ENCODE measurements at places on chromosomes 4 and X. TPM values are rescaled to one million over a fixed set of nuclear protein-coding genes. Genes with fewer than 3 reads are reported as not detected.

TMEM154 gene
- total RNA-seq, result 8.6 TPM

TRIM75 gene
- not detected for total RNA-seq

ZAR1 gene
- total RNA-seq, result not detected

SSX4B gene
- not detected for total RNA-seq

HSFX3 gene
- not detected for total RNA-seq

TRMT10A gene
- total RNA-seq, result 7.2 TPM

AMBN gene
- not detected for total RNA-seq

CISD2 gene
- 12.8 TPM for total RNA-seq

CDKL2 gene
- total RNA-seq, result 2.1 TPM

C4orf51 gene
- total RNA-seq, result not detected

MAMLD1 gene
- 3.6 TPM for total RNA-seq

GPR119 gene
- total RNA-seq, result not detected

SLC25A4 gene
- total RNA-seq, result 12.5 TPM

NDNF gene
- not detected for total RNA-seq

SAGE1 gene
- not detected for total RNA-seq

VSIG1 gene
- total RNA-seq, result 0.44 TPM

SLC34A2 gene
- total RNA-seq, result not detected

PGM2 gene
- total RNA-seq, result 32.1 TPM

FHIP1A gene
- total RNA-seq, result 1.3 TPM

POU3F4 gene
- not detected for total RNA-seq

MAB21L2 gene
- 0.70 TPM for total RNA-seq

AR gene
- 3.5 TPM for total RNA-seq

CCDC149 gene
- total RNA-seq, result 7.7 TPM

ALB gene
- not detected for total RNA-seq

COL4A6 gene
- 8.1 TPM for total RNA-seq

HSFX4 gene
- not detected for total RNA-seq

FGA gene
- not detected for total RNA-seq

ITM2A gene
- total RNA-seq, result 159 TPM

CCSER1 gene
- total RNA-seq, result not detected

PCDH19 gene
- 0.34 TPM for total RNA-seq

KLHL8 gene
- total RNA-seq, result 5.1 TPM

HTT-AS gene
- not detected for total RNA-seq

PRPS1 gene
- total RNA-seq, result 27.9 TPM

RAI2 gene
- 9.1 TPM for total RNA-seq

GAB3 gene
- total RNA-seq, result 8.0 TPM

RNF150 gene
- 0.93 TPM for total RNA-seq

KLB gene
- total RNA-seq, result not detected

GYG2 gene
- 0.29 TPM for total RNA-seq

UGT2B10 gene
- not detected for total RNA-seq

TKTL2 gene
- not detected for total RNA-seq

MAGEA9B gene
- total RNA-seq, result not detected

Data from glomerular endothelial cell (primary cell).